Foreskin keratinocyte (primary cell): ENCODE measurements at places on chromosomes 11 and 22. TPM values are rescaled to one million over a fixed set of nuclear protein-coding genes. Genes with fewer than 3 reads are reported as not detected.

IL10RA gene
- polyA plus RNA-seq = not detected in 2 replicates

SERHL2 gene
- 1.1 and 1.5 TPM in 2 replicates for polyA plus RNA-seq

BIRC2 gene
- polyA plus RNA-seq = 25.8 and 27.1 TPM in 2 replicates

OPCML gene
- 0.01 and 0.03 TPM in 2 replicates for polyA plus RNA-seq

OR8H2 gene
- polyA plus RNA-seq = not detected in 2 replicates

KDM4D gene
- 0.76 and 0.82 TPM in 2 replicates for polyA plus RNA-seq

MPPED2 gene
- polyA plus RNA-seq = not detected in 2 replicates

OR52I1 gene
- polyA plus RNA-seq = not detected in 2 replicates

ANGPTL5 gene
- not detected in 2 replicates for polyA plus RNA-seq
